ENCODE measurements at places on chromosomes 5 and 9.

GRCh38 chr9:12680757-12681156 is 12.4 kb upstream of the TYRP1 start:
- DNase-seq = no peak

- no peak for DNase-seq
These were observed 19.2 kb downstream of the IRF1 start for GRCh38 chr5:132471151-132471907.

DNA sequence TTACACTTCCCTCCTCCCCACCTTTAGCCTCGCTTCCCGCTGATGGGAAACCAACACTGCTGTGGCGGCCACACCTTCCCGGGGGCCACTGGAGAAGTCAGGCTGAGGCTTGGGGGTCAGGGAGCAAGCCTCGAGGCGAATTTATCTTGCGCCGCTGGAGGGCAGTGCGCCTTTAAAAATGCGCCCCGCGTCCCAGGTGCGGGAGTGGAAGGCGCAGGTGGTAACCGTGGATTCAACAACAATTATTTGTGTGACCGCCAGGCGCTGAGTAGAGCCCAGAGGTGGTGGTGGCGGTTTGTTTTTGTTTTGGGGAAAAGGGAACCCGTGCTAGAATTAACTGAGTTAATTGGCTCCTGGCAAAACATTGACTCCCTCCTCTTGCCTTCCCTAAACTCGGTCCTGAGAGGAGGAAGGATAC is 1.1 kb downstream of the CFAP77 start:
- no peak for DNase-seq

GRCh38 chr5:176812269-176813259 is 2.2 kb downstream of the UNC5A start:
- DNase-seq = peak; percentile 22

- DNase-seq = no peak
These were observed 316.3 kb upstream of the POU5F2 start for GRCh38 chr5:94057655-94058054.

DNA sequence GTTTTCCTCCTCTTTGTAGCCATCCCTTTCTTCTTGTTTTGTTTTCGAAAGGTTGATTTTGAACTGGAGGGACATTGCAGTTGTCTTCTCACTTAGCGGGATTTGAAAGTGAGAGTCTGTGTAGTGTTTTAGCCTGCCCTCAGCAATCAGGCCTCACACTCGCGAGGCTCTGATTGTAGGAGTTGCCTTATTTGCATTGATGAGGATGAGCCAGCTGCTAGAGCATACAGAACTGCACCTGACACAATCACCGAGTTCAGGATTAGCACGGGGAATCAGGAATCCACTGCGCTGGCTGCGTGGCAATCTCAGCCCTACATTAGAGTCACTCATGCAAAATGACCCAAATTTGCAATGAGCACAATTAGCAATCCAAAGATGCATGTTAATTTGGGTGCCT is 122.5 kb upstream of the TMEM161B start:
- no peak for DNase-seq

- peak; percentile 75 for DNase-seq
These were observed 33.3 kb downstream of the NKX2-5 start for GRCh38 chr5:173201636-173202265.

- DNase-seq = peak; percentile 30
These were observed 53.9 kb downstream of the CFAP95 start for GRCh38 chr9:69874301-69875060.

GRCh38 chr9:70262948-70263347 is 4.2 kb downstream of the SMC5 start:
- no peak for DNase-seq

DNA sequence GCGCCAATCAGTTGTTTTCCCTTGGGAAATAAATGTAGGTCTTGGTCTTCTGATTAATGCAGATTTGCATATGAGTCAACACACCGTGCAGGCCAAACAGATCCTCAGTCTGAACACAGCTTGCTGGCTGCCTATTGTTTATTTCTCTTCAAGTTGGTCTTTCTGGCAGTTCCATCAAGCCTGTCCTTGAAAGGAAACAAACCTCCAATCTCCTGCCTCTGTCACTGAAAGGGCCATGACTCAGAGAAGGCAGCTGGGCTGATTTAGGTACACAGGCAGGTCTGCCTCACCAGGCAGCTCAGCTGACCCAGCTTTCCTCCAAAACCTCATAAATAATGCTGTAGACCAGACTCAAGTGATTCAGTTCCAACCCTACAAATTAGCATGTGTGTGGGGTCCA is 175.9 kb downstream of the MAN2A1 start:
- peak; percentile 90 for DNase-seq

DNA sequence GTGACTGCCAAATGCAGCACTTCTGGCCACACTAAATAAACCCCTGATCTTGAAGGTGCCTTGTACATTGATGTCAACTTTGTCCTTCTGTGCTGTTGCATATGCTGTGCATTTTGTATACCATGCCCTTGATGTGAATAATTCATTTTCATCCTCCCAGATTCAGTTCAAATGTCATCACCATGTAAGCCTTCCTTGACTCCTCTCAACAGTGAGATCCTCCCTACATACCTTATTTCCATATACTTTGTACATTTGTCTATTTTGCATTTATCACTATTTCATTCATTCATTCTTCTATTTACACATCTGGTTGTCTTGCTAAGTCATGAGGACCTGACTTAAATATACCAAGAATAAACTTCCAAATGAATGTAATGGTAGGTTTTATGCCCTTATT is 273.2 kb upstream of the EFNA5 start:
- DNase-seq = no peak

- DNase-seq = no peak
These were observed 112.6 kb downstream of the SAXO1 start for GRCh38 chr9:18920141-18921084.

- no peak for DNase-seq
These were observed 79.2 kb upstream of the PANK3 start for GRCh38 chr5:168658394-168658793.

DNA sequence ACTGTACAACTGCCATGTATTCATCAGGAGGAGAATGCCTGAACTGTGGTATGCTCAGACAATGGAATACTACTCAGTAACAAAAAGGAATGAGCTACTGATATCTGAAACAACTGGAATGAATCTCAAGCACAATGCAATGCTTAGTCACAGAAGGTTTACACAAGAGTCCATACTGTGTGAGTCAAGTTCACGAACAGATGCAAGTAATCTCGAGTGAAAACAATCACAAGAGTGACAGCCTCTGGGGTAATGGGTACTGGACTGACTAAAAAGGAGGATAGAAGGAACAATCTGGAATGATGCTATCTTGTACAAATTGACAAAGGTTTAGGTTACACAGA is 19.5 kb upstream of the GOLGA1 start:
- peak; percentile 43 for DNase-seq

DNA sequence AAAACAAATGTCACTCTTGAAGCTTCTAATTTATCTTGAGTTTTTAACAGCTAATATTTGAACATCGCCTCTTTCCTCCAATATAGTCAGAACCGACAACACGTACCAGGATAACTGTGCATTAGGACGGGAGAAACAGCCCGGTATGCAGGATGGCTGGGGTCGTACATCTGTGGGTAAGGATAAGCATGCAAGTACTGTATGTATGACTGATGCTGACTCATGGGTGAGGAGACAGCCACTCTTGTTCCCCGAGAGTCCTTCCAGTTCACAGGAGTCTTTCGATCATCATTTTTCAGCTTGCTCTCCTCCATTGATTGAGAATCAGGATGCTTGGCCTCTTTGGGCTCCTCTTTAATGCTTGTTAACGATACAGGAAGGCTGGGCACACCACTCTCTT is 102.3 kb downstream of the ZNF608 start:
- no peak for DNase-seq

DNA sequence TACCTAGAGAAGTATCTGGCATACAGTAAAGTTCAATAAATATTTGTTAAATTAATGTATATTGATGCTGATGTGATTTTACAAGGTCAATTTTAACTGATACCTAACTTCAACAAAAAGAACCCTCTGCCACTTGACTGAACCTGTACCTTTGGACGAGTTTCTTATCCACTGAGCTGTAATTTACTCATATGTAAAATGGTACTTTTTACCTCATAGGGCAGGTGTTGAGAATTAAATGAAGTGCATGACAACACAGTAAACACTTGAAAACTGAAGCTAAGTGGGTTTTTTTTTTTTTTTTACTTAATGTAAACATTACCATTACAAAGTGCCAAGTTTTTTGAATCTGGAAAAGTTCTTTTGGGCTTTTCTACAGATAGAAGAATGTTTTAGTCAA is 15.4 kb downstream of the NIPSNAP3B start:
- DNase-seq = no peak

GRCh38 chr5:131769336-131769735 is 27.5 kb downstream of the FNIP1 start:
- DNase-seq = no peak

DNA sequence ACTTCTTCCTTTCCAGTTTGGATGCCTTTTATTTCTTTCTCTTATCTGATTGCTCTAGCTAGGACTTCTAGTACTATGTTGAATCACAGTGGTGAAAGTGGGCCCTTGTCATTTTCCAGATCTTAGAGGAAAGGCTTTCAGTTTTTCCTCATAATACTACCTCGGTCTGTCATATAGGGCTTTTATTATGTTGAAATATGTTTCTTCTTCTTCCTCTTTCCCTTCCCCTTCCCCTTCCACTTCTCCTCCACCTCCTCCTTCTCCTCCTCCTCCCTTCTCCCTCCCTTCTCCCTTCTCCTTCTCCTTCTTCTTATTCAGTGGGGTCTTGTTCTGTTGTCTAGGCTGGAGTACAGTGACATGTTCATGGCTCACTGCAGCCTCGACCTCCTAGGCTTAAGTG is 9.2 kb upstream of the TERT start:
- DNase-seq = no peak

DNA sequence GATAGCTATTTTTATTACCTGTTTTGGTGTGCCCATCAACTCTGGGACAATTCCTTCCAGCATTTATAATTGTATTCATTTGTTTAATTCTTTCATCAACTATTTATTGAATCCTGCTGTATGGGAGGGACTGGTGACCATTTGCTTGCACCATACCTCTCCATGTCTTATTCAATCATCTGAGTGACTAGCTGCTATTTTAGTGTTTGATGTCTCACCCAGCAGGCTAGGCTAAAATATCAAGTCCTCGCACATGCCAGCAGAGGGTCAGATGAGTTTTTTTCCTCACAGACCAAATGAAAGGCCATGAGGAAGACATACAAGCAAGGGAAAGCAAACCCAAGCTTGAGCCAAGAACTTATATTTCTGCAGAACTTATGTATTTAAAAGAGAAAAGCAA is 63.9 kb downstream of the CETN3 start:
- no peak for DNase-seq

DNA sequence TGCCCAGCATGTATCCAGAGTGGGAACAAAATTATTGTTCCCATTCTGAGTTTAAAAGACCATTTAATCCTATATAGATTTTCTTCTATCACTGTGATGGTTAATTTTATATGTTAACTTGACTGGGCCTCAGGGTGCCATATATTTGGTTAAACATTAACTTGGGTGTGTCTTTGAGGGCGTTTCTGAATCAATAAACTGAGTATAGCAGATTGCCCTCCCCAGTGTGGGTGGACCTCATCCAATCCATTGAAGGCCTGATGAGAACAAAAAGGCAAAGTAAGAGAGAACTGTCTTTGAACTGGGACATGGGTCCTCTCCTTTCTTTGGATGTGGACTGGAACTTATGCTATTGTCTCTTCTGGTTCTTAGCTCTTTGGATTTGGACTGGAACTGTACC is 17.3 kb downstream of the RIOK2 start:
- no peak for DNase-seq

DNA sequence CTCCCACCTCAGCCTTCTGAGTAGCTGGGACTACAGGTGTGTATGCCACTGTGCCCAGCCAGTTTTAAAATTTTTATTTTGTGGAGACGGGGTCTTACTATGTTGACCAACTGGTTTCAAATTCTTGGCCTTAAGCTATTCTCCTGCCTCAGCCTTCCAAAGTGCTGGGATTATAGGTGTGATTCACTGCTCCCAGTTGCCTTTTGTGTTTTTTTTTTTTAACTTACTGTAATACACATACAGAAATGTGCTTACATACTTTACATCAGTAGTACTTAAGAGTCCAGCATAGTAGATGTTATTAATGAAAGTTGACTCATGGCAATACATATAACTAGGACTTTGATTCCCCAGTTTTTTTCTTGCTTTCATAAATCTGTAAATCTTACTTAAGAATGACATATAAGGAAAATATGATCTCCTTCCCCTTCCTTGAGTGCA is 4.7 kb downstream of the MAN2A1 start:
- peak; percentile 46 for DNase-seq

DNA sequence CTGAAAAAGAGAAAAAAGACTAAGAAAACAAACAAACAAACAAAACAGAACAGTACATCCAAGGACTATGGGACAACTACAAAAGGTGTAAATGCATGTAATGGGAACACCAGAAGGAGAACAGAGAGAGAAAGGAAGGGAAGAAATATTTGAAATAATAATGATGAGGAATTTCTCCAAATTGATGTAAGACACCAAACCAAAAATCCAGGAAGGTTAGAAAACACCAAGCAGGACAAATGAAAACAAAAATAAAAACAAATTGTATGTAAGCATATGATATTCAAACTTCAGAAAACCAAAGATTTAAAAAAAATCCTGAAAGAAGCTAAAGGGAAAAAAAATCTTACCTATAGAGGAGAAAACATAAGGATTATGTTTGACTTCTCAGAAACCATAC is 125.9 kb upstream of the ACTBL2 start:
- DNase-seq = no peak

DNA sequence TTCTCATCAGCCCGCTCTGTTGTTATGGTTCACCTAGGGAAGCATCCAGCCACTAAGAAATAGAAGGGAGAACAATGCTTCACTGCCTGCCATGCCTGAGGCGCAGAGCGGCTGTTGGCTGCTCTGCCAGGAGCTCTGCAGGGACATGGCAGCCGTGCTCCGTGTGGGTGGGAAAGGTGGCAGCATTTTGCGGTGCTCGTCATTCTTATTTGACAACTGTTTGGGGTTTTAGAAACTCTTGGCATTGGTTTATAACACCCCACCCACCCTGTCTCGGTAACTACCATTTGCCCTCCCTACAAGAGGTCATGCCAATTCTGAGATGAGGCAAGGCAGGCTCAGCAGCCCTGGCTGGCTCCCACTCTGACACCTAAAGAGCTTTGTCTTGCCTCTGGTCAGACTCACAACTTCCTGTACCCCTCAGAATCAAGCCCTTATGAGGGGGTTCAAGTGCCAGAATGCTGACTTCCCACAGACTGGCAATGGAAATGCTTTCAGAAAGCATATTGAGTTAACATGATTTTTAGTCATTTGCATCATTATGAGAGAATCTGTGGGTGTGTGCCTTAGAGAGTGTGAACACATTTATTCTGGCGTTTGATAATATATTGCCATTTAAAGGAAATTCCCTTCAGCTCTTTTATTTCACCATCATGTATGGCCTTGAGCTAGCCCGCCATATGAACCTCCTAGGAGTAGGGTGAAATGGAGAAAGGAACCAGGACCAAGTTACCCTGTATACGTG is 288.0 kb upstream of the ANKRD55 start:
- DNase-seq = no peak

Data from HFFc6 (cell line).